ENCODE measurements at places on chromosomes 2 and 18. TPM values are rescaled to one million over a fixed set of nuclear protein-coding genes. Genes with fewer than 3 reads are reported as not detected.

DNA sequence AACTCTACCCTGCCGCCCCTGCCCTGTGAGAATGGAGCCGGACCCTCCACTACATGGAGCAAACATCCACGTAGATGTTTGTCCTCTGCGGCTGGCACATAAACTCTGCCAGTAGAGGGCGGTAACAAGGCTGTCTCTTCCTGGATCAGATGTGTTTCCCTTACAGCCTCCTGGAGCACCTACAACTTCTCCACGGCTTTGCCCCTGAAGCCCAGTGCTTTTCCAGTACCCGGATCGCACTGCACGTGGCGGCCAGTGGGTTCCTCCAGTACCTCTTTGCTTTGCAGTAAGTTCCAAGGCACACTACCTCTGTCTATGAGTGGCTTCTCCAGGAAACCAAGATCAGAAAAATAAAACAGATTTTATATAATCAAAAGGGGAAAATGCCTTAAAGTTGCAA lies 651.3 kb downstream of the DCDC2C start:
- no peak overlapping the region for H3K27ac ChIP-seq
- peak; percentile 43 for DNase-seq
- H3K36me3 ChIP-seq = no peaks in the 10 kb centered on the region
- H3K4me1 ChIP-seq = no peaks in the 10 kb centered on the region

DNA sequence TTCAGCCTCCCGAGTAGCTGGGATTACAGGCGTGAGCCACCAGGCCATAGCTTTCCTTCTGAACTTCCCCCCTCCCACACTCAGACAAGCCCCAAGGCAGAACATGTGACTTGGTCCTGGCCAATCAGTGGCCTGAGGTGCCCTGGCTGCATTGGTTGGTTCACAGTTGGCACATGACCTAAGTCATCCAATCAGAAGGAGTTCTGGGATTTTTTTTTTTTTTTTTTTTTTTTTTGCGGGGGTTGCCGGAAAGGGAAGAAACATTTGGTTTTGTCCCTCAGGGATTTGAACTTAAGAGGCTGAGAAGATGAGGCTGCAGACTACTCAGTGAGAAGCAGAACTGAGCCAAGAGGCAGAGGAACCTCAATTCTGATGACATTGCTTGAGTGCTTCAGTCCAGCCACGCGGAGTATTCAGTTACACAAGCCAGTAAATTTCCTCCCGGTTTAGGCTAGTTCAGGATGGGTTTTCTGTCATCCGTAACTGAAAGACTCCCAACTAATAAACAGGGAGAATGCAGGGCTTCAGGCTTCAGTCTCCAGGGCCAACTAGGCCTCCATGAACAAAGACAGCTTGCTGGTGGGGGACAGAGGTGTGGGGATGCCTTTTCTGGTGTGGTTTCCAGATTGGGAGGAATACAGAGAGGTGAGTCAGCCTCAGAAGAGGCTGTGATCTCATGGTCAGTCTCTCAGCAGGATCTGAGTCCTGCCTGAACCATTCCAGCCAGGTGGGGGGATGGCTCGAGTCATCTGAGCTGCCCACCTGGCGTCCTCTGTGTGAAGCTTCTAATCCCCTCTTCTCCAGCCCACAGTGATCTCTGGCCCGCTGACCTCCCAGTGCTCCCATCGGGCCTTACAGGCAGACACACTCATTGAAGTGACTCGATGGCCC lies 9.2 kb downstream of the PTMA start:
- H3K4me3 ChIP-seq = no peak overlapping the region
- peaks cover 19% of the 10 kb centered on the region for H3K4me1 ChIP-seq
- H3K27ac ChIP-seq = no peak overlapping the region
- no peaks in the 10 kb centered on the region for H3K27me3 ChIP-seq
- peaks cover under 1% of the 10 kb centered on the region for H3K36me3 ChIP-seq
- DNase-seq = no peak

DNA sequence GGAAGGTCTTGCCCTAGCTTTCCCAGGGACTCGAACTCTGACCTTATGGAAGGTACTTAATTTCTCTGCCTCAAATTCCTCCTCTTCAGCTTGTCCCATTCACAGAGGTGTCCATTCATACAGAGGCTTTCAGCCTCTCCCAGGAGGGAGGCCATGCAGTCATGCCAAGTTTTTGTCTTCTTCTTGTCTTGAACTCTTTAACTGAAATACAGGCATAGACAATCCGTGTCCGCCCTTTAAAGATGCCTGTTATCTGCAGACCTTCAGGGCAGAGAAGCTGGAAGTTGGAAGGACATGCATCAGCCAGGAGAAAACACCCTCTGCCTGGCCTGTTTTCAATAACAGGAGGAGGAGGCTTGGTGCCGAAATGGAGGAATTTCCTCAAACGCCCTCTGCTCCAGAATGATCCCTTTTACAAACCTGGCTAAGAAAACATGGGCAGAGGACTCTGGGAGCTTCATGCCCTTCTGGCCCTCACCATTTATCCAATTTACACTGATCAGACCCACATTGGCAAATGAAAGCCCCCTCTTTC lies 308.3 kb downstream of the MYCN start:
- no peaks in the 10 kb centered on the region for H3K36me3 ChIP-seq
- DNase-seq = no peak
- H3K27me3 ChIP-seq = no peaks in the 10 kb centered on the region
- peaks cover 5% of the 10 kb centered on the region for H3K4me1 ChIP-seq
- H3K27ac ChIP-seq = no peak overlapping the region
- no peak overlapping the region for H3K4me3 ChIP-seq

GRCh38 chr2:160308915-160309314 lies 108.8 kb upstream of the ITGB6 start:
- no peak for DNase-seq
- no peaks in the 10 kb centered on the region for H3K36me3 ChIP-seq
- no peaks in the 10 kb centered on the region for H3K27me3 ChIP-seq
- H3K4me1 ChIP-seq = no peaks in the 10 kb centered on the region

GRCh38 chr2:172261292-172261691 lies 158.6 kb upstream of the DLX2 start:
- no peaks in the 10 kb centered on the region for H3K36me3 ChIP-seq
- H3K27me3 ChIP-seq = no peaks in the 10 kb centered on the region
- no peaks in the 10 kb centered on the region for H3K4me1 ChIP-seq
- no peak overlapping the region for H3K4me3 ChIP-seq
- H3K27ac ChIP-seq = no peak overlapping the region

DNA sequence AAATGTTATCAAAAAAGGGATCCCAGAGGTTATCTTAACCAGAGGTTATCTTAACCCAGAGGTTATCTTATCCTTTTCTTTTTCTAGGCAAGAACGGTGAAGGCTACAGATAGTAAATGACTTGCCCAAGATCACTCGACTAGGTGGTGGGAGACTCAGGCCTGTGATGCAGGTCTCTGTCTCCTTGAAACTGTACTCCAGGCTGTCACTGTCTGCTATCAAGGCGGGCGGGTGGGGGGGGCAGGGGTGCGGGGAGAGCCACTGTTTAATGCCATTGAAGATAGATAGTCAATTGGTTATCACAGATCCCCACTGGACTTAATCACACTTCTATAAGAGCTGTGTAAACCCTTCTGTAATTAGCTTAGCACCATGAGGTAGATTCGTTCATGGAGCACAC lies 315.9 kb upstream of the TCF4 start:
- DNase-seq = no peak
- H3K4me3 ChIP-seq = no peak overlapping the region
- H3K4me1 ChIP-seq = no peaks in the 10 kb centered on the region
- no peak overlapping the region for H3K27ac ChIP-seq
- no peaks in the 10 kb centered on the region for H3K27me3 ChIP-seq

- H3K36me3 ChIP-seq = no peaks in the 10 kb centered on the region
- no peak overlapping the region for H3K4me3 ChIP-seq
- no peak for DNase-seq
- no peak overlapping the region for H3K27ac ChIP-seq
Measured at GRCh38 chr2:170475878-170476277, 239.3 kb upstream of the SP5 start.

GRCh38 chr2:232349546-232349945 lies 29.0 kb upstream of the ALPP start:
- H3K27me3 ChIP-seq = peaks cover 31% of the 10 kb centered on the region
- H3K36me3 ChIP-seq = no peaks in the 10 kb centered on the region
- peaks cover 20% of the 10 kb centered on the region for H3K4me1 ChIP-seq
- no peak overlapping the region for H3K4me3 ChIP-seq
- DNase-seq = no peak

DNA sequence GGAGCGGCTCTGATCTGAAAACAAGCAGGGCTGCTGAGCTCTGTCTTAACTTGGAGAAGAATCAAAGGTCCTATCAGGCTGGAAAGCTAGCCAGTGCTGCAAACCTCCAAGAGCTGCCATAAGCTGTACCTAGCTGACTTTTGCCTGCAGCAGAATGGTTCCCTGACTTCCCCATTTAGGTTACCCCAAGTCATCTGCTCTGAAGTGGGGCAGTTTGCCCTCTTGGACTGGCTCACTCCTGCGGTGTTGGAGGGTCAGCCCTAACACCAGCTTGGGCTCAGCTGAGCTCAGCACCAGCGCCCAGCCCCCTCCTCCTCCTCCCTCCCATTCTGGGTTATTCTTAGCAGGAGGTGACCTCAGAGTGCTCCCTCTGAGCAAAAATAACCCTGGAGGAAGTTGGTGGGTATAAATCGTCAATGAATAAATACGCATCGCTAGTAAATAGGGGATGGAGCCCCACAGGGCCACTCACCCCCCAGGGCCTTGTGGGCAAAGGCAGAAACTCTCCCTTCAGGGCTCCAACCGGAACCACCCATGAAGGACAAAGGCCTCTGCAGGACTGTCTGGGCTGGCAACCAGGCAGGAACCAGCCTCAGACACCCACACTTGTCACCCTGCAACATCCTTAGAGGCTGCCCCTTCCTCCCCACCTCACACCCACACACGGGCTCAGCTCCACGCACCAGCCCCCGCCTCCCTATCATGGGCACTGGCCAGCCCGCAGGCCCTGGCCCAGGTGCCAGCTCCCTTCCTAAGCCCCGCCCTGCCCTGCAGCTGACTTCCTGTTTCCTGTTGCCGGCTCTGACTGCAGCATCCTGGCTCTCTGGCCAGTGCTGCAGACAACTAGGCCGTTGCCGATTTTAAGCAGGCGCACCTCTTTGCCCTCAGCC lies 46.9 kb downstream of the DNMT3A start:
- peaks cover 18% of the 10 kb centered on the region for H3K4me1 ChIP-seq
- peak; percentile 47 for DNase-seq
- peak overlapping the region; percentile 14 for H3K27ac ChIP-seq
- peaks cover 2% of the 10 kb centered on the region for H3K36me3 ChIP-seq

GRCh38 chr2:222982909-222983265 lies 69.1 kb upstream of the KCNE4 start:
- no peaks in the 10 kb centered on the region for H3K27me3 ChIP-seq
- H3K36me3 ChIP-seq = no peaks in the 10 kb centered on the region
- no peak for DNase-seq
- no peak overlapping the region for H3K27ac ChIP-seq

GRCh38 chr18:11696451-11696850 lies 7.4 kb downstream of the GNAL start:
- DNase-seq = no peak
- no peaks in the 10 kb centered on the region for H3K4me1 ChIP-seq
- no peaks in the 10 kb centered on the region for H3K27me3 ChIP-seq
- no peak overlapping the region for H3K27ac ChIP-seq

DNA sequence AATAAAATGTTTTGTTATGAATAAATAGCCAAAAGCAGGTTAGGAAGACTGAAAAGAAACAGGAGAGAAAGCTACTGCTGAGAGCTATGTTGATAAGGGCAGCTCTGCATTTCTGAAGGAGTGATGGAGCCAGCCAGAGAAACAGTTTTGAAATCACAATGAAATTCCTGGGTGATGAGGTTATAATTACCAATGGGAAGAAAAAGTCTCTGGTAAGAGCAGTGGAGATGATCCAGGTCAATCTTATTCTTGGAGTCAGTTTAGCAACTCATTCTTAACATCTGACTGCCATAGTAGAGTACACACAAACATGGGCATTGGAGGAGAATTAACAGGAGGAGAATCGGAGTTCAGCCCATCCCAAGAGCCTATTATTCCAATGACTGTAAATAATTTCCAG lies 2.4 kb downstream of the ALKAL2 start:
- no peak for DNase-seq
- H3K4me3 ChIP-seq = no peak overlapping the region
- no peaks in the 10 kb centered on the region for H3K27me3 ChIP-seq

DNA sequence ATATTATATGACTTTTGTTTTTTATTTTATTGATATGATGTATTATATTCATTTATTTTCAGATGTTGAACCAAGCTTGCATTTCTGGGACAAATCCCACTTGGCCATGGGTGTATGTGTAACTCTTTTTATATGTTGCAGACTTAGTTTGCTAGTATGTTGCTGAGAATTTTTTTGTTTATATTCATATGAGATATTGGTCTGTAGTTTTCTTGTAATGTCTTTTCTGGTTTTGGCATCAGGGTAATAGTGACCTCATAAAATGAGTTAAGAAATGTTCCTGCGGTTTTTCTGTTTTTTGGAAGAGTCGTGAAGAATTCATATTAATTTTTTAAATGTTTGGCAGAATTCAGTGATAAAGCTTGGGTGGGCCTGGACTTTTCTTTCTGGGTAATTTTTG lies 88.7 kb downstream of the ASB1 start:
- H3K4me1 ChIP-seq = no peaks in the 10 kb centered on the region
- H3K36me3 ChIP-seq = no peaks in the 10 kb centered on the region
- H3K4me3 ChIP-seq = no peak overlapping the region
- H3K27me3 ChIP-seq = no peaks in the 10 kb centered on the region

DNA sequence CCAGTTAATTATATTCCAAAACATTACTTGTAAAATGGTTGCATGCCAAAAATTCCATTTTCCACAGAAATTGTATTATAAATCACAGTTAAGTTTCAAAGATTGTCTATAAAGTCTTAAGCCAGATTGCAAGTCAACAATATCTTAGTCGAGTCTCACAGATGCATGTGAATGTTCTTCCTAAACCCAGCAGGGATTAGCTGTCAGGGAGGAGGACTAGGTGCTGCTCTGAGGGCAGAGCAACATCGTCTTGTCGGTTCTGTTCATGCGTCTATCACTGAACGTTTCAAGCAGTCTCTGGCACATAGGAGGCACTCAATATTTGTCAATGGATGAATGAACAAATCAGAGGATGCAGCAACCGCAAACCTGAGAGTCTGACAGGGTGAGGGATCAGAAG lies 27.0 kb downstream of the EPB41L3 start:
- H3K4me3 ChIP-seq = no peak overlapping the region
- no peak for DNase-seq
- no peaks in the 10 kb centered on the region for H3K4me1 ChIP-seq
- no peaks in the 10 kb centered on the region for H3K27me3 ChIP-seq

GRCh38 chr2:205759257-205759656 lies 77.0 kb downstream of the NRP2 start:
- no peak for DNase-seq
- H3K4me3 ChIP-seq = no peak overlapping the region
- H3K27ac ChIP-seq = no peak overlapping the region
- H3K27me3 ChIP-seq = no peaks in the 10 kb centered on the region
- no peaks in the 10 kb centered on the region for H3K36me3 ChIP-seq

GRCh38 chr18:69558052-69558451 lies 157.4 kb downstream of the DOK6 start:
- H3K27me3 ChIP-seq = no peaks in the 10 kb centered on the region
- no peaks in the 10 kb centered on the region for H3K4me1 ChIP-seq
- no peak overlapping the region for H3K27ac ChIP-seq
- DNase-seq = no peak
- H3K36me3 ChIP-seq = no peaks in the 10 kb centered on the region
- H3K4me3 ChIP-seq = no peak overlapping the region

GRCh38 chr2:157442636-157443035 lies 1.3 kb downstream of the CYTIP start:
- H3K27me3 ChIP-seq = no peaks in the 10 kb centered on the region
- no peak for DNase-seq
- peak overlapping the region; percentile 60 for H3K27ac ChIP-seq
- H3K36me3 ChIP-seq = no peaks in the 10 kb centered on the region
- H3K4me1 ChIP-seq = peaks cover 21% of the 10 kb centered on the region

CEP192 gene
- 25.4 TPM for total RNA-seq

MEMO1 gene
- 5.6 TPM for total RNA-seq

STAT1 gene
- 30.1 TPM for total RNA-seq

ERMN gene
- total RNA-seq = 0.26 TPM

FOXI3 gene
- total RNA-seq = not detected

SCN3A gene
- total RNA-seq = 0.33 TPM

CDK15 gene
- not detected for total RNA-seq

ARL4C gene
- 6.6 TPM for total RNA-seq

MEP1B gene
- total RNA-seq = not detected
